AG08395 (cell line): ENCODE measurements at places on chromosomes 6 and 20.

GRCh38 chr6:52489881-52490280, 69.7 kb downstream of the EFHC1 start:
- no peak for DNase-seq

DNA sequence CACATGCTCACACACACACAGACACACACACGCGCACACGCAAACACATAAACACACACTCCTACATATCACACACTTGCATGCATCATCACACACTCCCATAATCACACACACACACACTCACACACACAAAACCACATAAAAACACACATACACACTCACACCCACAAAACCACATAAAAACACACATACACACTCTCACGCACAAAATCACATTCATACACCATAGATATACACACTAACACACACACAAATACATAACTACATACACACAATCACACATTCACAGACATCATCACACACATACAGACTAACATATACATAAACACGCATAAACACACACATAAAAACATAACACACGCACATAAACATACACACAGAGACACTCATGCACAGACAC, 57.8 kb upstream of the QKI start:
- DNase-seq = no peak

DNA sequence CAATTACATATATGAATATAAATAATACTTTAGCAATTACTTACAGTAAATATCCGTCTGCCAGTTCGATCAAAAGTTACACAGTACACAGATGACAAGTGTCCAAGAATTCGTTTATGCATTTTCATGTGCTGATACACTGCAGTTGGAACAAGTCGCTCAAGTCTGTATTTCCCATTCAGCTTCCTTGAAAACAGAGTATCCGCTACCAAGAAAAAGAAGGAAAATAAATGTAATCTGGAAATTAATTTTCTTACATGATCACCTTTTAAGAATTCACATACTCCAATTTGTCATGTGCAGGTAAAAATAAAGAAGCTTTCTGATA, 35.3 kb downstream of the PHIP start:
- no peak for DNase-seq

DNA sequence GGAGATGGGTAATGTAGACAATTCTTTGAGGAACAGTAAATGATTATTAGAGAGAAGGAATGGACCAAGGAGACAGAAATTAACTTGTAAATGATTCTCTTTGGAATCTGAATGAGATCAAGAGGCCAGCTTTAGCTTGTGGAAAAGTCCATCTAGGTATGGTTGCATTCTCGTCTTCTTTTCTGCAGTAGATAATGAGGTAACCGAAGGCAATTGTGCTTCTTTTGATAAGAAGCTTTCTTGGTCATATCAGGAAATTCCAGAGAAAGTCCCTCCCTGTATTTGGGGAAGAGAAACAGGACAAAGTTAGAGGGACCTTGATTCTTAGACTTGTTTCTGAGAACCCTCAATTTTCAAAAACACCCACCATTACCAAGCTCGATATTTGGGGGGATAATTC, 109.1 kb upstream of the PRSS16 start:
- DNase-seq = no peak

DNA sequence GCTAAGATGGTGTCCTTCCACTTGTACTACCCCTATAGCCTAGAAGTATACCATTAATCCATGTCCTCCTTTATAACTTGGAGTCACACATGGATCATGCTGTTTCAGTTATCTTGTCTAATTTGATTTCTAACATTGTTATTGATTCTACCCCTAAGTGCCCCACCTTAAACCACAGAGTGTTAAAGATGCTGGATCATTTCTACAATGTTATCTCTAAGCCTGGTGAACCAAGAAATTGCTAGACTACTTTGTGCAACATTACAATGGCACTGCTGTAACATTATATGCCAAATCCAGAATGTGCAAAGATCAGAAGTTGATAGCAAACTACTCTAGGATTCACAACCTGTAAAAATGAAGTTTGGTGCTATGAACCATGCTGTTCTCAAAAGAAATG, 1.7 kb downstream of the CGA start:
- DNase-seq = no peak

GRCh38 chr6:167719920-167720319, 106.8 kb upstream of the AFDN start:
- no peak for DNase-seq
